ENCODE measurements at places on chromosomes 4 and X.

GRCh38 chr4:150255610-150256224 is 177.5 kb downstream of the DCLK2 start:
- no peak for DNase-seq

- DNase-seq, result no peak
Measured at GRCh38 chr4:108940149-108940548, 177.3 kb upstream of the ETNPPL start.

DNA sequence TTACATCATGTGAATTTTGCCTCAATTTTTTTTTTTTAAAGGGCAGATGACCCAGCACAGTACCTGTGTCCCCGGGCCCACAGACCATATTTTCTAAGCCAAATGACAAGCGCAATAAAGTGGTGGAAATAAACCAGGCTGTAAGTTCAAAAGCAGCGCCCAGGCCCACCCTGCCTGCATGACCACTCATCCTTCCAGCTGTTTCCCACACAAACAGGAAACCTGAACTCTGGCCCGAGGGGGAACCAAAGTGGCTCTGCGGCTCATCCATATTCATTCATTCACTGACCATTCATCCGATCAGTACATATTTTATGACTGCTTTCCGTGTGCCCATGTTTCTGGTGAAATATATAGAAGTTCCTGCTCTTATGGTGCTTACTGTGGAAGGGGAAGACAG is 33.7 kb upstream of the CRMP1 start:
- DNase-seq, result no peak

DNA sequence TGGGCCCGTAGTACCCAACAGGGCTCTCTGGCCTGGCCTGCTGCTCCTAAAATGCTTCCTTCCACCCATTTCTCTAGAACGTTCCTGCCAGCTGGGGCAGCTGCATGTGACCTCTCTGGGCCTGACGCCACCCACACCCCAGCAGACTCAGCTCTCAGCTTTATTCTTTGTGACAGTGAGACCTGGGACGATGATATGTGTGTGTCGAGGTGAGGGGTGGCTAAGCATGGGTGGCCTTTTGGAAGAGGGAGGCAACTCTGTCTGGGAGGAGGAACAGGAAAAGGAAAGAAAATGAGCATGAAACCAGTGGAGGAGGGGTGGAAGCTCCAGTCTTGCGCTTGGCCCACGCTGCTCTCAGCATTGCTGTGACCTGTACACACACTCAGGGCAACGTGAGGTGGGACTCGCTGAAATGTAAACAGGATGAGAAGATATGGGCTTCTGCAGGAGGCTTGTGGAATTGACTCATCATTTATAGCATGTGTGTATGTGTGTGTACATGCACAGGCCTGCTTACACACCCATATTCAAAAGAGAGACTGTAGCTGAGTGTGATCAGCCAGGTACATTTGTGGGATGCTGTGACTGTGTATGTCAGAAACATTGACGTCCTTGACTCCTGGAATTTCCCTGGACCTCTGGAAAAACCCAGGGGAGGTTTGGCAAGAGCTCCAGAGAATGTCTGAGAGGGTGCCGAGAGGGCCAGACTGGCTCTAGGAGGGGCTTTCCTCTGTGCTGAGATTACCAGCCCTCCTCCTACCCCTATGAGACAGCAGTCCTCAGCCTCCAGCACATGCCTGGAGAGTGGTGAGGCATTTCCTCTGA is 137.9 kb downstream of the PJA1 start:
- DNase-seq, result no peak

DNA sequence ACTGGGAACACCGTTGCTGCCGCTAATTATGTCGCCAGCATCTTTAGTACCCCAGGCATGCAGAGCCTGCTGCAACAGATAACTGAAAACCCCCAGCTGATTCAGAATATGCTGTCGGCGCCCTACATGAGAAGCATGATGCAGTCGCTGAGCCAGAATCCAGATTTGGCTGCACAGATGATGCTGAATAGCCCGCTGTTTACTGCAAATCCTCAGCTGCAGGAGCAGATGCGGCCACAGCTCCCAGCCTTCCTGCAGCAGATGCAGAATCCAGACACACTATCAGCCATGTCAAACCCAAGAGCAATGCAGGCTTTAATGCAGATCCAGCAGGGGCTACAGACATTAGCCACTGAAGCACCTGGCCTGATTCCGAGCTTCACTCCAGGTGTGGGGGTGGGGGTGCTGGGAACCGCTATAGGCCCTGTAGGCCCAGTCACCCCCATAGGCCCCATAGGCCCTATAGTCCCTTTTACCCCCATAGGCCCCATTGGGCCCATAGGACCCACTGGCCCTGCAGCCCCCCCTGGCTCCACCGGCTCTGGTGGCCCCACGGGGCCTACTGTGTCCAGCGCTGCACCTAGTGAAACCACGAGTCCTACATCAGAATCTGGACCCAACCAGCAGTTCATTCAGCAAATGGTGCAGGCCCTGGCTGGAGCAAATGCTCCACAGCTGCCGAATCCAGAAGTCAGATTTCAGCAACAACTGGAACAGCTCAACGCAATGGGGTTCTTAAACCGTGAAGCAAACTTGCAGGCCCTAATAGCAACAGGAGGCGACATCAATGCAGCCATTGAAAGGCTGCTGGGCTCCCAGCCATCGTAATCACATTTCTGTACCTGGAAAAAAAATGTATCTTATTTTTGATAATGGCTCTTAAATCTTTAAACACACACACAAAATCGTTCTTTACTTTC is 1.8 kb downstream of the UBQLN2 start:
- DNase-seq, result no peak

Measured in activated CD8-positive, alpha-beta memory T cell treated with anti-CD3 and anti-CD28 coated beads for 1 hour (primary cell).